Astrocyte of the spinal cord (primary cell): ENCODE measurements at places on chromosomes 7 and 10.

DNA sequence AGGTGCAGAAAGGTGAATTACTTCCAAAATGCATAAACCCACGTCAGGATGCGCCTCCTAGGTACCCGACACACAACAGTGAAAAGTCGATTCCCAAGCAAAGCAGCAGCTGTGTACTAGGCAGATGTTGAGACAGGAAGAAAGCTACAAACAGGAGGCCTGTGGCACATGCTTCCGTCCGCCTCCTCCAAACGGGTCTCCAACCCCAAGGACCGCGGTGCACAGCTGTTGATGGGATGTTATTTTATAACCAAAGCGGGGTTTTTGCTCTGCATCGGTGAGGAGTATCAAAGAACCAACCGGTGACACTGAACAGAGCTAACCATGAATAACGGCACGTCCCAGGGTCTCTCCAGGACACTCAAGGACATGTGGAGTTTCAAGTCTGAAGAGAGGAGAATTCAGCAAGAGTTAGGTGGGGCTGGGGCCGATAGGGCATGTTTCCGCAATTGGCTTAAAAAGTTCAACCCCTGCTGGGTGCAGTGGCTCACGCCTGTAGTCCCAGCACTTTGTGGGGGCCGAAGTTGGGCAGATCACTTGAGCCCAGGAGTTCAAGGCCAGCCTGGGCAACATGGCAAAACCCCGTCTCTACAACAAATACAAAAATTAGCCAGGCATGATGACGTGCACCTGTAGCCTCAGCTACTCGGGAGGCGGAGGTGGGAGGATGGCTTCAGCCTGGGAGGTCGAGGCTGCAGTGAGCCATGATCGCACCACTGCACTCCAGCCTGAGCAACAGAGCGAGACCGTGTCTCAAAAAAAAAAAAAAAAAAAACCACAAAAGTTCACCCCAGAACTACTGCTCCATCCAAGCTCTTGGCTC lies 108.0 kb downstream of the SMURF1 start:
- no peak for DNase-seq

- DNase-seq, result no peak
Measured at GRCh38 chr7:131241386-131241785, 86.3 kb upstream of the MKLN1 start.

DNA sequence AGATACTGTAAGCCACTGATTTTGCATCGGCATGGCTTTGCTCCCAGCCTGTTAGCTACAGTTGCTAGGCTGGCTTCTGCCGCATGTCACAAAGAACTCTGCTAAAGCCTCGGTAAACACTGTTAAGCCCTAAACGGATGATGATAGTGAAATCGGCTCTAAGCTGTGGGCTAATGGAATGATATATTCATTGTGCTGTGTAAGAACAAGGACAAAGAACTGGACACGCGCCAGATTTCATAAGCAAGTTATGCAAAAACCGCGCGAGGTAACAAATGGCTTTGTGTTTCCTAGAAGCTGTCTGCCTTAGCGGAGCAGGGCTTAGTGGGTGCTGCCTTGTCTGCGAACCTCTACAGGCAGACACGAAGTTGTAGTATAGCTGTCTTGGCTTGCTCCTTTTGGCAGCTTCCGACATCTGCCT lies 331.3 kb upstream of the COBL start:
- DNase-seq, result peak; percentile 75

GRCh38 chr10:86536294-86536861 lies 14.8 kb upstream of the WAPL start:
- DNase-seq, result no peak

- DNase-seq, result no peak
Measured at GRCh38 chr7:1548438-1548831, 7.6 kb downstream of the TMEM184A start.

- no peak for DNase-seq
Measured at GRCh38 chr10:121237718-121238117, 360.5 kb downstream of the FGFR2 start.

DNA sequence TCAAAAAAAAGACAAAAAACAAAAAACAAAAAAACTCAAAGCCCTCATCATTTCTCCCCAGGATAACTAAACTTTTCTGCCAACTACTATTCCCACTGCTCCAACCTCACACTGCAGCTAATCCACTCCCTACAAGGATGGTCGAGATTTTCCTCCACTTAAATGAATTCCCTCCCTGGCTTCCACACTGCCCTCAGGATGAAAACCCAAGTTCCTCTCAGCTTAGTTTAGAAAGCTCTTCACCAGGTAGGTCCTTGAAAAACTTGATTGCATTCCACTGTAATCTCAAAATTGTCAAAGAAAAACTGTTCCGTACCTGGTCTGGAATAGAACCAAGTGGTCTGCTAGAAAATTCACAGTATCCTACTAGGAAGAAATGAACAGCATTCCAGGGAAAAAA lies 294.3 kb upstream of the KLF14 start:
- no peak for DNase-seq

DNA sequence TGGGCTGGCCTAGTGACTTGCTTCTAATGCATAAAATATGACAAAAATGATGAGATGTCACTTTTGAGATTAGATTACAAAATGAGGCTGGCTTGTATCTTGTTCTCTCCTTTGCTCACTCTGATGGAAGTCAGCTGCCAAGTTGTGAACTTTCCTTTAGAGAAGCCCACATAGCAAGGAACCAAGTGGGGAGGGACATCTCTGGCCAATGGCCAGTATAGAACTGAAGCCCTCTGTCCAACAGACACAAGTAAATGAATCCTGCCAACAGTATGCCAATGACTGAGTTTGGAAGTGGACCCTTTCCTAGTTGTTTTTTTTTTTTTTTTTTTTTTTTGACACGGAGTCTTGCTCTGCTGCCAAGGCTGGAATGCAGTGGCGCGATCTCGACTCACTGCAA lies 3.3 kb downstream of the ZC3HC1 start:
- no peak for DNase-seq

- no peak for DNase-seq
Measured at GRCh38 chr10:33507662-33508425, 173.4 kb upstream of the NRP1 start.

DNA sequence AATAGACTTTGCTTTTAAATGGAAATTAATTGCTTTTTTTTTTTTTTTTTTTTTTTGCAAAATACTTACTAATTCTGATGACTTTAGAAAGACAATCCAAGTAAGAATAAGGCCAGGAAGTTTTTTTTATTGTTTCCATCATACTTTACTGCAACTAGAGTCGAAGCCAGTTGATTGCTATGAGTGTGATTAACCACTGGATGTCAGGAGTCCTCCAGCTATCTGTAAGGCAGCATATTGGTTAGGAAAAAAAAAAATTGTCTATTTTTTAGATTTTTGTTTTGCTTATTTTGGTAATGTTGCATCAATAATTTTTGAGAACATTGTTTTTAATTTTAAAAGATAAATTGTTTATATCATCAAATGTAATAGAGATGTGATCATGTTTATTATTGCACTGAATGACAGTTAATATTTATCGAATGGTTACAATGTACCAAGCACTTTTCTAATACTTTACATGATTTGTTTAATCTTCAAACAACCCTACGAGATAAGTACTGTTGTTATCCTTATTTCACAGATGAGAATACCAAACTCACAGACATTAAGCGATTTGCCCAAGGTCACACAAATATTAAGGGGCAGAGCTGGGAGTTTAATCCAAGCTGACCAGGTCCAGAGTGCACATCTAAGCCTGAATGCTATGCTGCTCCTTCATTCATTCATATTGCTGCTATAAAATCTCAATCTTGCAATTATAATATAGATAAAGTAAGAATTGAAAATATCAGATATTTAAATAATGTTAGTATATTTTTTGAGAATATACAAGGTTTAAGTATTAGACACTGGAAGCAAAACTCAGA lies 19.9 kb upstream of the LMOD2 start:
- DNase-seq, result peak; percentile 55

- DNase-seq, result peak; percentile 42
Measured at GRCh38 chr10:95214369-95214768, 20.3 kb downstream of the ACSM6 start.
